ENCODE measurements at places on chromosomes 5 and 9.

DNA sequence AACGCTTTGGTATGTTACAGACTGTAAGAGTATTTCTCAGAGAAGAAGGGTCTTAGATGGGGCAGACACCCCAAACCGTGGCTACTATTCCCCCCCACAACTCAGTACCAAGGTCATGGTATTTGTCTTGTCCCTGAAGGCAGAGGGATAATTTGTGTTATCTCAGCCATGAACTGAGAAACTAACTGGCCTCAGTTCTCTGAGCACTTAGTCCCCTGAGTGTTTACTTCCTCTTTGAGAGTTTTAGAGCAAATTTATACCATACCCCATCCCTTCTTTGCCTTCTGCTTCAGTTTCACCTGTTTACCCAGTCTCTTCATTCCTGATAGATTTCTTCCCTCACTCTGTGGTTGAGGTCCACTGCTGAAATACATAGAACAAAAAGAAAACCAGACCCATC, 183.9 kb downstream of the LRRC70 start:
- ATAC-seq = no peak

GRCh38 chr9:121550569-121551512, 51.2 kb upstream of the GGTA1 start:
- peak; percentile 81 for ATAC-seq

DNA sequence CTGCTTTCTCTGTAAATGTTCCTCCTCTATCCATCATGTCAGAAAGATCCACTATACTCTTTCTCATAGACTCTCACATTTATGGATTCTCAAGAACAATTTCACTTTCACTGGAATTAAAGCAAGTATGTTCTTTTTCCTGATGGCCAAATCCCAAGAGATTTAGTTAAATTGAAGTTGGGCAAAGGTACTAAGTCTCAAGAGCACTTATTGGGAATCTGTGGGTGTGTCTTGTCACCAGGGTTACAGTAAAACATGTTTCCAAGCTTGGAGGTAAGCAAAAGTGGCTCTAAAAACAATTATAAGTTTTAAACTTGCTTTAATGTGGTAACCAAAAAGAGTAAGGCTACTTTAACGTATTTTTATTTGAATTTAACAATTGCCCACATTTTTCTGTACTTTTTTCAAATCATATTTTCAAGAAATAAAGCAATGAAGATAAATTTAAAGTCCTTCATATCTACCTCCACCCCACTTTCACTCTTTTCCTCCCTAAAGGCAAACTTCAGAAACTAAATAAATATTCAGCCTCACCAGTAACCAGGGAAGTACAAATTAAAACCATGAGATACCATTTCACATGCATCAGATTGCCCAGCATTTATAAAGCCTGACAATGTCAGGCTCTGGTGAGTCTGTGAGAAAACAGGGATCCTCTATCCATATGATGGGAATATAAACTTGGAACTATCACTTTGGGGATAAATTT, 387.4 kb downstream of the CETN3 start:
- ATAC-seq = peak; percentile 63

DNA sequence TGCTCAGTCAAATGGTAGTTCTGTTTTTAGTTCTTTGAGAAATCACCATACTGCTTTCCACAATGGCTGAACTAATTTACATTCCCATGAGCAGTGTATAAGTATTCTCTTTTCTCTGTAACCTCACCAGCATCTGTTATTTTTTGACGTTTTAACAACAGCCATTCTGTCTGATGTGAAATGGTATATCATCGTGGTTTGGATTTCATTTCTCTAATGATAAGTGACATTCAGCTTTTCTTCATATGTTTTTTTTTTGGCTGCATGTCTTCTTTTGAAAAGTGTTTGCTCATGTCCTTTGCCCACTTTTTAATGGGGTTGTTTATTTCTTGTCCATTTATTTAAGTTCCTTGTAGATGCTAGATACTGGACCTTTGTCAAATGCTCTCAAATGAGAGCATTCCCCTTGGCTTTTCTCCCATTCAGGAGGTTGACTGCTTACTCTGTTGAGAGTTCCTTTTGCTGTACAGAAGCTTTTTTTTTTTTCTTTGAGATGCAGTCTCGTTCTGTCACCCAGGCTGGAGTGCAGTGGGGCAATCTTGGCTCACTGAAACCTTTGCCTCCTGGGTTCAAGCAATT, 58.7 kb upstream of the RGMB start:
- peak; percentile 83 for ATAC-seq

GRCh38 chr9:130140706-130141105, 31.5 kb upstream of the NCS1 start:
- ATAC-seq = no peak

DNA sequence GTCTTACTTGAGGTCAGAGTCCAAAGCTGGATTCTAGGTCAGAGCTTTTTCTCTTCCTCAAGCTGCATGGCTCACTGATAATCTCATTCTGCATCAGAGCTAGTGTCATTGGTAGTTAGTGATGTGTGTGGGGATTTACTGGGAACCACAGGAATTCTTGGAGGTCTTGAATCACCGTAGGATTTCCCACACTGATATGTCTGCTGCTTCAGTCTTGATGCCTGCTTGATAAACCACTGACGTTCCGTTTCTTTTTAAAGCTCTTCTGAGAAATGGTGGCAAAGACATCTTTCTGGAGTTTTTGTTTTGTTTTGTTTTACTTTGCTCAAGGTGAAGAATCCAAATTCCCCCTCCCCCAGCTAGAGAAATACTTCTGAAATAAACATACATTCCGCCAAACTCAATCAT, 1.2 kb upstream of the GARIN3 start:
- no peak for ATAC-seq

GRCh38 chr9:35923927-35924763, 14.9 kb downstream of the SPAAR start:
- peak; percentile 92 for ATAC-seq

DNA sequence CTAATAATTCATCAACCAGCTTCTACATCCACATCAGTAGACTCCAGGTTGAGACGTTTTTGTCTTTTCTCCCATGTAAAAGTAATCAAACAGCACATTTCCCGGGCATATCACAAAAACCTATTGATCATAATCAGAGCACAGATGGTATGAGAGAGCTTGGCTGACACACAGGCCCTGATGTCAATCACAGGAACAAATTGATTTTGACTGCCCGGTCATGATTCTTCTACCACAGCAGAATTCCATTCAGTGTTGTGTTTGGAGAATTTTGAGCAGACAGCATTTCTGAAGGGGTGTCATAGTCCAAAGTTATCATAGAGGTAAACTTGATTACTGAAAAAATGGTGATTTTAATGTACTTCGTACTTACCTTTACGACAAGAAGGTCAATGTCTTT, 351.1 kb downstream of the ZSWIM6 start:
- no peak for ATAC-seq

- ATAC-seq = no peak
These were observed 35.2 kb upstream of the CSNK1G3 start for GRCh38 chr5:123476731-123477130.

Data from SK-N-SH treated with all-trans-retinoic acid at 6 μM for 48 hours (cell line).